ENCODE measurements at places on chromosomes 4 and X.

GRCh38 chr4:26819478-26820095 lies 41.1 kb upstream of the STIM2 start:
- no peak for DNase-seq

DNA sequence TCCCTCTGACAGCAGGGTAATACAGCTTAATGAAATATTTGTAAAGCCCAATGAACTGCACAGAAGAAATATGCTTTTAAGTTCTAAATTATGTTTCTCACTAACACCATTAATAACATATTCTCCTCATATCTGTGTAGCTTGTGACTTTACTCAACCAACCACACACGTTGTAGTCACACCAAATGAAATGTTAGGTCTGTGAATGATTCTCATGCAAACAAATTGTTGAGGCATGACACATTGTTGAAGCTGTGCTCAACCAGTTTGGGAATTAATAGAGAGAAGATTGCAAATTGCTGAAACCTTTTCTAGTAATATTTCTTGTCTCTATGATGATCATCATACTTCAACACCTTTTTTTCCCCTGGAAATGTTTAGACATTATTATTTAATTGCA lies 645.9 kb downstream of the PCDH7 start:
- no peak for DNase-seq

- DNase-seq = no peak
Observed at GRCh38 chr4:154189346-154189745, 302.3 kb downstream of the DCHS2 start.

DNA sequence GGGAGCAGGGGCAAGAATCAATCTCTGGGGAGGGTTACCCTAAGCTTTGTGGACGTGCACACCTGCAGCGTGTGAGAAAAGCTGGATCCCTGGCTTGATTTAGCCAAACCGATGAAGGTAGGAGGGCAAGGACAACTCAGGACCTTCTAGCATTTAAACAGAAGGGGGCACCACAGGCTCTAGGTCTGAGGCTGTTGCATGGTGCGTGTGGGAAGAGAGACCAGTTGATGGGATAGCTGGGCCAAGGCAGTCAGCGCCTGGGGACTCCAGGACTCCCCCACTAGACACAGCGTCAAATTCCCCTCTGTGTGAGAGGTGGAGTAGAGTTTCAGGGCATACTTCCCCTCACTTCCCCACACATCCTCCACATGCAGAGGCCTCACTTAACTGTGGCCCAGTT lies 4.3 kb downstream of the GABRQ start:
- peak; percentile 20 for DNase-seq

DNA sequence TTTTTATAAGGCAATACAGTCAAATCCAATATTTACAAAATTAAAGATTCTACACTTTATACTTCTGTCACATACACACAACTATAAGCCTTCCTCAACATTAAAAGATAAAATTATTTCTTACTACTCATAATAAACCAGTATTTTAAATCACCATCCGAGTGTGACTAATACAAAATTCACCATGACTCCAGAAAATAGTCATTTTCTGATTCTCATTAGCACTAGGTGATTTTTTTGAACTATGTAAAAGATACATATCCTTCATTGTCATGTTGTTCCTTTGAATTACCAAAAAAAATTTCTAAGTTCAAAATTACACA lies 646 bp upstream of the SLC7A11 start:
- DNase-seq = no peak

DNA sequence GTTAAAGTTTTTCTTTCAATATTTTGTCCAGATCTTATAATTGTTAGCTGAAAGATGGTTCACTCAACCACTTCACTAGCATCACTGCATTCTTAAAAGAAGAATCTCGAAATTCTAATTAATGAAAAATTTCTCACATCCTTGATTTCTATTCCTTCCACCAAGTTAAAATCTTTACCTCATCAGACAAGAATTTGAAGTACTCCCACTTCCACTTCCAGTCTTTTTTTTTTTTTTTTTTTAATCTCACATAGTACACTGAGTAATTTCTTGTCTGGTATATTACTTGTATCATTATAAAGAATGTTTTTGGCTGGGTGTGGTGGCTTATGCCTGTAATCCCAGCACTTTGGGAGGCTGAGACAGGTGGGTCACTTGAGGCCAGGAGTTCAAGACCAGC lies 73.2 kb downstream of the FBXW7 start:
- no peak for DNase-seq

DNA sequence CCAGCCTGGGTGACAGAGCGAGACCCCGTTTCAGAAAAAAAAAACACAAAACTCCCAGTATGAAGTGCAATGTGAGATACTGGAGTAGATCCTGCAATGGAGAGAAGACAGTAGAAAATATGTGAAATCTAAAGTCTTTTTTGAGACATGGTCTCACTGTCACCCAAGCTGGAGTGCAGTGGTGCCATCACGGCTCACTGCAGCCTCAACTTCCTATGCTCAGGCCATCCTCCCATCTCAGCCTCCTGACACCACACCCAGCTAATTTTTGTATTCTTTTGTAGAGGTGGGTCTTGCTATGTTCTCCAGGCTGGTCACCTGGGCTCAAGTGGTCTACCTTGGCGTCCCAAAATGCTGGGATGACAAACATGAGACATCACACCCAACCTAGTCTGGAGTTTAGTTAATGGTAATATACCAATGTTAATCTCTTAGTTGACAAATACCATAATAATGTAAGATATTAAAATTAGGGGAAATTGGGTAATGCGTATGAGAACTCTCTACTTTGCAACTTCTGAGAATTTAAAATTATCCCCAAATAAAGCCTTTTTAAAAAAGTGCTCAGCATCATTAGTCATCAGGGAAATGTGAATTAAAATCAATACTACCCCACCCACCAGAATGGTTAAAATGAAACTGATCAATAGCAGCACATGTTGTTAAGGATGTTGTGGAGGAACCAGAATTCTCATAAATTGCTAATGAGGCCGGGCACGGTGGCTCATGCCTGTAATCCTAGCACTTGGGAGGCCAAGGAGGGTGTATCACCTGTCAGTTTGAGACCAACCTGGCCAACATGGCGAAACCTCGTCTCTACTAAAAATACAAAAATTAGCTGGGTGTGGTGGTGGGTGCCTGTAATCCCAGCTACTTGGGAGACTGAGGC lies 15.0 kb downstream of the RBMX start:
- no peak for DNase-seq

All from left kidney (tissue), 8 donors.